NCI-H146 (cell line): ENCODE measurements at places on chromosomes 11 and 22.

DNA sequence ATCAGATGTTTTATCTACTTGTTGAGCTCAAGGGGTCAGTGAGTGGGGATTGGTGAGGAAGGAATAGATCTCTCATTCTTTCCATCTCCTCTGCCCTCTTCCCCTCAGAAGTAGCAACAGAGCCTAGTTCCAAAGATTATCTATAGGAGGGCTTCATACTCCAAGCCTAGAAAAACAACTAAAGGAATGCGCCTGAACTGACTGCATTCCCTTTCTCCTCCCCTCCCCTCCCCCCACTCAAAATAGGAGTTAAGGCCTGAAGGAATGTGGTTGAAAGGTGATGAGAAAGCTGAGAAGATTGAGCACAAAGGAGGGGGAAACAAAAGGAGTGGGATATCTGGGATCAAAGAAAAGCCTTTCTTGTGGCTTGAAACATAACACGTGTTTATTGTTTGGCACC is 10.5 kb downstream of the EMSY start:
- no peak for DNase-seq

- DNase-seq = no peak
Measured at GRCh38 chr11:1742869-1743584, 7.4 kb downstream of the IFITM10 start.

DNA sequence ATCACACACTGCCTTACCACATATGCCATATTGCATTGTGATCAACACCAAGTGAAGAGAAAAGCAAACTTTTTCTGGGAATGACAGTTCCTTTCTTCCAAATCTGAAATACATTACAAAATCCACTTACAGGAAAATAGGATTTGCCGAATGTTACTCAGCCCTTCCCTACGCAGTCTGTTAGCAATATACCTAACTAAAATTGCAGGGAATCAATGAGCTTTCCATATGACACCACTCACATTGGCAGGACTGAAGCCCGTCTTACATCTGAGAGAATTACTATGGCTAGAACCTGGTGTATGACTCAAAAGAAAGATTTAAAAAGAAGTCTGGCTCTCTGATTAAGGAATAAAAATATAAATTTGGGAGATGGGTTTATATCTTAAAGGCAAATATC is 136.0 kb downstream of the LRRC4C start:
- DNase-seq = no peak

DNA sequence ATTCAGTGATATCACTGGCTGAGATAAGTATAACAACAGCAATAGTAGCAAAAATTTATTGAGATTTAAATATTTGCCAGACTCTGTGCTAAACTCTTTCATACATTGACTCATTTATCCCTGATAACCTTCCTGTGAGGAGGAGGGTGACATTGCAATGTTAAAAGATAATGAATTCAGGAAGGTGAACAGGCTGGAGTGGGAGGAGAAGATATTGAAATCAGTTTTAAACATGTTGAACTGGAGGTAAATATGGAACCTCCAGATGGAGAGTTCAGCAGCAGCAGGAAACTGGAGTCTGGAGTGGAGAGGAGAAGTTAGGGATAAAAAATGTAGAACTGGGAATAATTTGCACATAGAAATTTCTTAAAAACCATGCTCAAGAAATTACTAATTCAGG is 142.0 kb upstream of the FAT3 start:
- DNase-seq = no peak
